ENCODE measurements at places on chromosomes 2 and 18.

DNA sequence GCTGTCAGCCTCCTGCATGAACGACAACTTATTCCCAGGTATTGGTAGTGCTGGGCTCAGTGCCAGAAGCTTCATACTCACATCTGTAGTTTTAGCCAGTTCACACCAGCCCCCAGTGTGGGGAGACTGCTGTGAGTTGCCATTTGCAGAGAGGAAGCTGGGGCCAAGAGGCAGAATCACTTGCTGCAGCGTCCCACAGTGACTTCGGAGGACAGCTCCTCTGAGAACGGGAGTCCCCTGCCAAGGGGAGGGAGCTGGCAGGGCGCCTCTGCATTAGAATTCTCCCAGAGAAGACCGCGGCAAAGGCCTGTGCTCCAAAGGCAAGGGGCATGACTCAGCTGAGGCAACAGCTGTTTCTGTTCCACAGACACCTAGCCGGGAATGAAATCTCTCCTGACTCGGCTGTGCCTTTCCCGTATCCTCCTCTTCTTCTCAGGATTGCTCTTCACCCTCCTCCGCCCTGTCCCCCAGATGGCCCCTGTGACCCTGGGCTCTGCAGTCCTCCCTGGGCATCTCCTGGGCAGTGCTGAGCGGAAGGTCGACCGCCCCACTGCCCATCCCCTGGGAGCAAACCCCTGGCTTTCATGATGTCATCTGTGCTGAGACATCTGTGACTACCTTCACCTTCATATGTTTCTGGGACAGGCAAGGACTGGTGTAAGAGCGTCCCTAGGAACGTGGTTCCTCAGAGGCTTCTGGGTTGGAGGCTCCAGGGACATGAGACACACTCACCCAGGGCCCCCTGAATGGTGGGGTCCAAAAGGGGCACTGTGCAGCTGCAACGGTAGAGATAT, 18.0 kb downstream of the MAL start:
- peak; percentile 92 for DNase-seq

DNA sequence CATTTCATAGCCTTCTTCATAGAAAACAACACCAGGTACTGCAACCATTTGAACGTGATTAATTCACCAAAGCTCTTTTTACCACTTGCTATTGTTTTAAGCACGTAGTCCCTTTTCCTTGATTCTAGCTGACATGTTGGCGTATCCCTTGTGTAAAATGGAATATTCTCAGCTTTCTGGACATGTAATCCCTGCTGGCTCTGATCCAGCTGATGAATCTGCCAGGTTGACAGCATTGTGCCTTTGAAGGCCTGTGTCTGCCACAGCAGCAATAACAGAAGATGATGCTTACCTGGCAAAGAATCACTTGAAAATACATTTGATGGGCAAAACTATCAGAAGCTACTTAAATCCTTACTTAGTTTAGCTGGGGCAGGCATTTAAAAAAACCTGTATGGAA, 81.0 kb upstream of the CCDC150 start:
- no peak for DNase-seq

GRCh38 chr18:77037567-77037966, 95.0 kb downstream of the MBP start:
- DNase-seq = no peak

GRCh38 chr2:42317945-42318344, 43.1 kb downstream of the COX7A2L start:
- DNase-seq = no peak

DNA sequence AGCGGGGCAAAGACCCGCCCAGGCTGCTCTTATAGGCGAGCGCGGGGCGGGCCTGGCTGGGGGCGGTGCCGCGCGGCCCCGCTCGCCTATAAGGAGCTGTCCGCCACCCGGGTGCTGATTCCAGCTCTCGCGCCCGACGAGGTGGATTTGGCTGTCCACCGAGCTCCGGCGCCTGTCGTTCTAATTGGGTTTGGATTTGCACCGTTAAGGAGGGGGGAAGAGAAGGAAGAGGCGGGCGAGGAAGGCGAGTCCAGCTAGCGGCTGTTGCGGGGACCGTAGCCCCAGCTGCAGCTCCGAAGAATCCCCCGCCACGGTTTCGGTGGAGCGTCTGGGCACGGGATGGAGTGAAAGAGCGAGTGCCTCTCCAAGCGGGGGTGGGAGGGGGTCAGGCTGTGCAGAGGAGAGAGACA, at the start of gene CNTNAP5:
Gene CNTNAP5, plus strand, starts transcription at position 117 of the 410 bp plus-strand sequence. CDS start 364 bp downstream, outside the sequence.
- DNase-seq = peak; percentile 48

GRCh38 chr2:121239471-121239870, 45.5 kb downstream of the TFCP2L1 start:
- DNase-seq = no peak

DNA sequence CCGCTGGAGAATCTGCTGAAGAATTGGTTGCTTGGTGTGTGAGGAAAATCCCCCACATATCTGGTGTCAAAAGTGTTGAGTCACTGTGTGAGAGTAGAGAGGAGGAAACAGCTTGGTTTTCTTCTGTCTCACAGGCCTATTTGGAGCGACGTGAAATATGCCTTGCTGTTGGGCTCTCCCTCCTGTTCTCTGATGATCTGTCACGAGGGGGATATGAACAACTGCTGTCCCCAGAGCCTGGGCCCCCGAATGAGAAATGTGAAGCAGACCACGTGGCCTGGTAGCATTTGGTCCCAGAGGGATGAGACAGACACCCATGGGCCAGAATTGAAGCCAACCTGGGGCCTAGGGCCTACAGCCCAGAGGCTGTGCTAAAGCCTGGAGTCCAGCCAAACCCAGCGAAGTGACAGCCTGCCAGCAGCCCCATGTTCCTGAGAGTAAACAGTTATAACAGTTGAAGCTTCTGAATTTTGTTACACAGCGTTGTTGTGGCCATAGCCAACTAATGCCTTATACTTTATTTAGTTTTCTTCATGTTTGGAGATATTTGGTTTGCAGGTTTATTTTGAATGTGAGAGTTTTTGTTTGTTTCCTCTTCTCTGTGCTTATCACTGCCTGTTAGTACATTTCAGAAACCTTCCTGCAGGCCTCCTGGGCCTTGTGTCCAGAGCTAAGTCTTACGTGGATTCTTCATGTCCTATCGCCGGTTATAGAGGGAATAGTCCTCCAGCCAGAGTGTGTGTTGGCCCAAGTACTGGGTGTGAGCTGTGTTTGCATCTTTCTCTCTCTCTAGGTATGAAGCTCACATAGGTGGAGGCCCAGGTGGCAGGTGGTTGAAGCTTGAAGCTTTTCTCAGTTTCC, 18.7 kb upstream of the COLEC12 start:
- DNase-seq = peak; percentile 63

DNA sequence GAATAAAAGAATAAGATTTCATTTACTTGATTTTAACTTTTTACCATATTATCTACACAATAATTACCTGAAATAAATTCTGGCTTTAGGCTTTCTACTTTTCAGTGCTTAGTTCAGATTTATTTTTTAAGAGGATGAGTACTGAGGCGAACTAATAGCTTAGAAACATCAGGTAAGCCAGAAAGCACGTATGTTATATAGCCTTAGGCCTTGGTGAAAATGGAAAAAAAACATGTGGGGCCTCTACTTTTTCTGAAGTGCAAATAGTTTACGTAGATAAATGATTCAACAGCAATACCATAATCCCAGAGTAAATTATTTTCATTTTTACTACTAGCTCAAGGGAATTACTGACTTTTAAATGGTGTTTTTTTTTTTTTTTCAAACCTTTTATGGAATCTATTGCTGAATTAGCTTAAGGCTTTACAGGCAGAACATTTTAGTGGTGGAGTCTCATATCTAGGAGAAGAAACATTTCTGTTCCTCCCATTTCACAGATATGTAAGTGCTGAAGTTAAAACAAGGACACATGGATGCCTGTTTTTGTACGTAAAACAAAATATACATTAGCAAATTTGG, 6.2 kb downstream of the CPS1 start:
- no peak for DNase-seq

GRCh38 chr18:23302851-23303527, 150.1 kb upstream of the RIOK3 start:
- no peak for DNase-seq

DNA sequence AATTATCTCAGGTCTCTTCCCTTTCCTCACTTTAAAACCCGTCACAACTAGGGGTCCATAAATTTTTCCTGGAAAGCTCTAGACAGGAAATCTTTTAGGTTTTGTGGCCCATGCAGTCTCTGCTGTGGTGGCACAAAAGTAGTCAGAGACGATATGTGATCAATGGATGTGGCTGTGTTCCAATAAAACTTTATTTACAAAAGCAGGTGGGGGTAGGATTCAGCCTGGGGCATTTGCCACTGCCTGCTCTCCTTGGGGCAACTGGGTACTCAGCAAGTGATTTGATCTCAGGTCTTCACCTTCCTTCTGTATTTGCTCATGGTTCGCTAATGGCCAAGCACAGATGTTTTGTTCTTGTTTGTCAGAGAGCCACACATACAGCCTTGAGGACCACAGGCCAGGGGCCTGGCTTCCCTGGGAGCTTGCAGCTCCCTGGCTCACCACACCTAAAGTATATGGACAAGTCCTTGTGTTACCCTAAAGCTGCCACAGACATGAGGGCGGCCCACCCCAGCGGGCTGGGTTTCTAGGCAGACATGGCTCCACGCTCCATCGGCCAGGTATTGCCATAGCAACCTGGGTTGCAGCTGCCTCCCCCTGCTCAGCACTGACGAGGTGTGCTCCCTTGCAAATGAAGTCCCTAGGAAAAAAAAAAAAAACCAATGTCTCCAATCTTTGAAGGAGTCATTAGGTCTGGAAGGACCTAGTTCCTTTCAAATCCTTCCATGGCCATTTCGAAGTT, 89.7 kb upstream of the YWHAQ start:
- DNase-seq = no peak

DNA sequence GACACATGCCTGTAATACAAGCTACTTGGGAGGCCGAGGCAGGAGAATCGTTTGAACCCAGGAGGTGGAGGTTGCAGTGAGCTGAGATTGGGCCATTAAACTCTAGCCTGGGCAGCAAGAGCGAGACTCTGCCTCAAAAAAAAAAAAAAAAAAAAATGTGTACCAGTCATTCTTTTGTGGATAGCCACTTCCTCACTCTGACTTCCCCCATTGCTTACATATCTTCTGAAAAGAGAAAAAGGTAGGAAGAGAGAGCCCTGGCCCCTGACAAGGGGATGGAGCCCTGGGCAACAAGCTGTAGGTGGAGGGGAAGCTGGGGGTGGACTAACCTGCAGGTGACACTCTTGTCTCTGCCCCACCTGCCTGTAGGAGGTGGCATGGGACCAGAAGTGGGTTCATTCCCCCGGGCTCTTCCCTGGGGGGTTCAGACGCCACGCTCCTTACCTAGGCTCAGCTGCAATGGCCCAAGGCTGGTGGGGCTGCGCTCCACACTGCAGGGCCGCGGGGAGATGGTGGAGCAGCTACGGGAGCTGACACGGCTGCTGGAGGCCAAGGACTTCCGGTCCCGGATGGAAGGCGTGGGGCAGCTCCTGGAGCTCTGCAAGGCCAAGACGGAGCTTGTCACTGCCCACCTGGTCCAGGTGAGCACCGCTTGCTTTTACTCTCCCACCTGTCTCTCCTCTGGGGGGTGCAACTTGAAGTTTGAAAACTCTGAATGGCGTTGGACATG, 39.1 kb downstream of the PCARE start:
- no peak for DNase-seq

- DNase-seq = peak; percentile 7
Observed at GRCh38 chr2:238132463-238133450, 5.7 kb upstream of the KLHL30 start.

GRCh38 chr2:43576981-43577892, 18.6 kb downstream of the THADA start:
- DNase-seq = no peak

DNA sequence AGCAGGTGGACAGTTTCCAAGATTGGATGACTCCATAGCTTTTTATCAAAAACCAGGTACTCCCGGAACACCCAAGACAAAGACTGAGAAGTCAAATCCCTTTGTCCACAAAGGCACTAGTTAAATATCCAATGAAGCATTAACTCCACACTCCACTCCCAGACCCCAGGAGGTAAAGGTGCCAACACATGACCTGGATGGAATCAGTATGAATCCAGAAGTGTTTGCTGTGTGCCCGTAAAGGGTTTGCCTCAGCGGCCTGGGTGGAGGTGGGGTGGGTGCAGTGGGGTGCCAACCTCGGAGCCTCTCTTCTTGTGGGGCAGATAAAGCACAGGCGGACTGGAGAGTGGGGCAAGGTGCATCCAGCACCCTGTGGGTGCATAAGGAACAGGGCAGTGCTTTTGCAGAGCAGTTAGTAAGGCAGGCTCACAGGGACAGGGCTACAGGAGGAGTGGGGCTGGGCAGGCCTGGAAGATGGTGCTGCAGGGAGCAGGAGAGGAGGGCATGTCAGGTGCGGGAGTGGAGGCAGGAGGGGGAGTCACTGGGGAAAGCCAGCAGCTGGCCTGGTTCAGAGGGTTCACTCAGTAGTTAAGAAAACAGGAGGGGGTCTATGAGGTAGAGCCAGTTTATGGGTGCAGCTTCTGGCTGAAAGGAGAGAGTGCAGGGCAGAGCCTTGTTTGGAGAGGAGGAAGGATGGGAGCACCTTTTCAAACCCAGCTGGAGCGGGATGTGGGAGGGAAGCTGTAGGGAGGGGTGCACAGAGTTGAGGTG, 208.4 kb upstream of the SMAD2 start:
- no peak for DNase-seq

- DNase-seq = no peak
Observed at GRCh38 chr2:229474125-229474524, 203.0 kb upstream of the PID1 start.

GRCh38 chr2:208006833-208007232, 18.5 kb downstream of the PLEKHM3 start:
- no peak for DNase-seq

GRCh38 chr2:160201849-160202539, 1.9 kb upstream of the ITGB6 start:
- no peak for DNase-seq

- DNase-seq = no peak
Observed at GRCh38 chr2:146239392-146240135, 1605.3 kb upstream of the ACVR2A start.

DNA sequence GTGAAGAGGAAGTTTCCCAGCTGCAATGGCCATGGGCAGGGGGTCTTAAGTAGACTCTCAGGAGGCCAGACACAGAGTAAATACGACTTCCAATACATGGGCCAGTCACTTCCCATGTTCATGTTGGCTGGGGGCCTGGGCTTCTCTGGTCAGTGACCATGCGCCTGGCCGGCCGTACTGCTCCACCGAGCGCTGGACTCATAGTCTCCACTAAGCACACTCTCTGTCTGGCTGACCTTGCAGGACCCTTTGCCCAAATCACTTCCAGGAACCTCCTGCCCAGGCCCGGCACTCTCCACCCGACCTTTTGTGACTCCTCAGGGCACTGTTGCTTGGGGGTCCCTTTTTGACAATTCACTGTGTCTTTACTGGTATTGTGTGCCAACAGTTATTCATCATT, 69.3 kb downstream of the SOWAHC start:
- DNase-seq = no peak

DNA sequence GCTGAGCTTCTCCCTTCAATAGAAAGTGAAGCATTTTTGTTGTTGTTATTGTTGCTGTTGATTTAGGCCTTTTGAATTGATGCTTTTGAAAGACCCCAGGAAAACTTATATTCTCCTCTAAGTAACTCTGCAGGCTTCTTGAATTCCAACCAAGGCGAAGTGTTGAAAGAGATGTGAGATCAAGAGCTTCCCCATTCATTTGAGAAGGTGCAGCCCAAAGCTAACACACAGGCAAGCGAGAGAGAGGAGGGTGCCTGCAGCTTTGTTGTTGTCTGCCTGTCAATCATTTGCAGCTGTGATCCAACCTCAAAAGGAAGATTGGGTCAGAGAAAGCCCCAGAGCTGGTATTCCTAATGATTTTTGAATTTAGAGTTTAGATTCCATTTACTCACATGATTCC, 963.6 kb upstream of the CNTNAP5 start:
- no peak for DNase-seq
